ENCODE measurements at places on chromosomes 13 and 19.

GRCh38 chr13:49437705-49438104 lies 6.2 kb downstream of the CAB39L start:
- no peak for DNase-seq

GRCh38 chr19:41699968-41700323 lies 8.5 kb upstream of the CEACAM5 start:
- no peak for DNase-seq

- no peak for DNase-seq
Observed at GRCh38 chr19:44623080-44623479, 9.7 kb downstream of the IGSF23 start.

DNA sequence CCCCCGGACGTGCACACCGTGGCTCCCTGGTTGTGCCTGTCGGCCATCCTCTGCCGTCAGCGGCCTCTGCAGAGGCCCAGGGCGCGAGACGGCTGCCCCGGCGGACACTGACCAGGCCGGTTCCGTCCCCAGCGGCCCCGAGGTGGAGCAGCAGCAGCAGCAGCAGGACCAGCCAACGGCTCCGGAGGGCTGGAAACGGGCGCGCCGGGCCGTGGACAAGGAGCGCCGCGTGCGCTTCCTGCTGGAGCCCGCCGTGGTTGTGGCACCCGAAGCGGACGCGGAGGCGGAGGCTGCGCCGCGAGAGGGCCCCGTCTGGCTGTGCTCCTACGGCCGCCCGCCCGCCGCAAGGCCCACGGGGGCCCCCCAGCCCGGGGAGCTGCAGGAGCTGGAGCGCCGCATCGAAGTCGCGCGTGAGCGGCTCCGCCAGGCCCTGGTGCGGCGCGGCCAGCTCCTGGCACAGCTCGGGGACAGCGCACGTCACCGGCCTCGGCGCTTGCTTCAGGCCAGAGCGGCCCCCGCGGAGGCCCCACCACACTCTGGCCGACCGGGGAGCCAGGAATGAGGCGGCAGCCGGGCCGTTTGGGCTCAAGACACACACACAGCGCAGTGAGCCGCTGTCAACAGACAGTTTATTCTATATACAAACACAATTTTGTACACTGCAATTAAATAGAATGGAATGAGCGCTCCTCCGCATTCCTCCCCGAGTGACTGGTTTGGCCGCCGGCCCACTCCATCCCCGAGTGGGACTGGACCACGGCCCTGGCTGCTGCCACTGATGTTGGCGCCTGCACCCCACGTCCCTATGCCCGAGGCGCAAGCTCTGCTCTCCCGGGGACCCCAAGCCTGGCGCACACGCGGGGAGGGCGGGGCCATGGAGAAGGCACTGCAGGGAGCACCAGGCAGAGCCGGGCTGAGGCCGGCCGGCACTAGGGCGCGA lies 9.1 kb downstream of the GRIN3B start:
- DNase-seq: no peak

- no peak for DNase-seq
Observed at GRCh38 chr19:33393286-33394005, 19.9 kb downstream of the CEBPG start.

- DNase-seq: no peak
Observed at GRCh38 chr19:19820774-19821320, 703 bp downstream of the ZNF506 start.

DNA sequence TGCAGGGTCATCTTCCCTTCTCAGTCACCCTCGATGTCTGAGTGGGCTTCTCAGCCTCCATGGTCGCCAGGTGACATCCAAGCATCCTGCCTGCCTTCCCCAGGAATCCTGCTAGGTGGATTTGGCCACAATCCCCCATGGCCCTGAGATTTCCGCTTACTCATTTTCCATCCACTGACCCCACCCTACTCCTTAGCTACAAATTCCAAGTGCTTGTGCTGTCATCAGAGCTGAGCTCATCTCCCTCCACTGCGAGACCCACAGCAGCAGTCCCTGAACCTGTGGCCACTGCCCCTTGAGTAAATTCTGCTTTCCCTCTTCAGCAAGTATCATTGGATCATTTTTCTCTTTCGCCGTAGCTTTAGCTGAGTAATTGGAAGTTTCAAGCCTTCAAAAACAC lies 90.5 kb upstream of the ANKRD10 start:
- no peak for DNase-seq

- no peak for DNase-seq
Observed at GRCh38 chr19:35109395-35110112, 6.1 kb upstream of the FXYD3 start.

GRCh38 chr13:98765996-98766519 lies 13.6 kb upstream of the SLC15A1 start:
- DNase-seq: no peak

DNA sequence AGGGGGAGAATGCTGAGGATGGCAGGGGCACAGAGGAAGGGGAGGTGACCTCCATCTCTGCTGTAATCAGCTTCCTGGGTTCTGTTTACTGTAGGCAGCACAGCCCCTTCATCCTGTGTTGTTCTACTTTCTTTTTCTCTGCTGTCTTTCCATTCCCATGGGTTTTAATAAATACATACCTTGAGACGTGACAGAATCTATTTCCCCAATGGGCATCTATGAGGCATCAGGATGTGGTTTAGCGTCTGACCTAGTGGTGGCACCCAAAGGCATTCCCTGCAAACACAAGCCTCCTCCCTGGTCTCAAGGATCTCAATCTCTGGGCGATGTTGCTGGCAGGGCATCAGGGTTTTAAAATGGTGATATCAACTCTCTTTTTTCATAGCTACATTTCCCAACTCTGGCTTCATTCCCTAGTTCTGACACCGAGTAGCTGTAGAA lies 60.8 kb downstream of the ALOX5AP start:
- no peak for DNase-seq

GRCh38 chr13:73961181-73961580 lies 173.0 kb downstream of the KLF12 start:
- no peak for DNase-seq

DNA sequence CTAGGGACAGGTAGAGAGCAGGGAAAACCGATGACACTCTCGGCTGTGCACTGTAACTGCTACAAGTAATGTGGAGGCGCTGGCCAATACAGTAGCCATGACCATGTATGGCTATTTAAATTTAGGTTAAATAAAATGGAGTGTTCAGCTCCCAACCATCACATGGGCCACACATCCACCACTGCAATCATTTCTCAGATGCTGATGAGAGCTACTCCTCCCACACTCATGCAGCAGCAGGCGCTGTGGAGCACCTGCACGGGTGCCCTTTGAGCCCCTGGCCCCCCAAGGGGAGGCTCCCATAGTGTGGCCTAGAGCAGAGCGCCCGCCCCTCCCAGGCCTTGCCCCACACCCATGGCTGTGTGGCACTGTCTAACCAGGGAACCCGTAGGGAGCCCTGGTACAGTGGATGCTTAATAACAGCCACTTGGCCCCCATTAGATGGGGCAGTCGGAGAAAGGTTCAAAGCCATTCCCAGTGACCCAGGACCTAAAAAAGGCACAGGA lies 6.0 kb downstream of the ACP4 start:
- no peak for DNase-seq

DNA sequence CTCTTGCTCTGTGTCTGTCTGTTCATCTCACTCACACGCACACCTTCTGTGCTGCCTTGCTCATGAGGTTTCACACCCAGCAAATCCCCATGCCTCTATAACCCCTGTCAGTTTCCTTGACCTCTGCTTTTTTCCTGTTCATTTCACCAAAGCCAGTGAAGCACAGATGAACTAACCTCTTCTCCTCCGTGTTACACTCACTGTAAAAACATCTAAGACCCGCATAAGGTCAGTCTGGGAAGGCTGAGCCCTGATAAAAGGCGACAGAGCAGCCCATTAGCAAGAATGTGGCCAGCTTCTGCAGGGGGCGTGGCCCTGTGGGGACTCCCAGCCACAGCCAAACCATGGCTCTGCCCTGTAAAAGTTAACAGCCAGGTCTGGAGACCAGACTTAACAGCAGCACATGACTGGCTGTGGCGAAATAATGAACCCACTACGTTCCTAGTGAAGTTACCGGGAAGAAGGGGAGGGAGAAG lies 42.8 kb upstream of the NPAS1 start:
- no peak for DNase-seq

- peak; percentile 39 for DNase-seq
Observed at GRCh38 chr13:52968074-52968700, 60.4 kb upstream of the OLFM4 start.

- DNase-seq: no peak
Observed at GRCh38 chr13:112531263-112531794, 56.6 kb downstream of the TUBGCP3 start.

- DNase-seq: no peak
Observed at GRCh38 chr13:50202485-50202884, 187.2 kb downstream of the KCNRG start.

GRCh38 chr19:560121-560520 lies 12.3 kb upstream of the BSG start:
- no peak for DNase-seq

DNA sequence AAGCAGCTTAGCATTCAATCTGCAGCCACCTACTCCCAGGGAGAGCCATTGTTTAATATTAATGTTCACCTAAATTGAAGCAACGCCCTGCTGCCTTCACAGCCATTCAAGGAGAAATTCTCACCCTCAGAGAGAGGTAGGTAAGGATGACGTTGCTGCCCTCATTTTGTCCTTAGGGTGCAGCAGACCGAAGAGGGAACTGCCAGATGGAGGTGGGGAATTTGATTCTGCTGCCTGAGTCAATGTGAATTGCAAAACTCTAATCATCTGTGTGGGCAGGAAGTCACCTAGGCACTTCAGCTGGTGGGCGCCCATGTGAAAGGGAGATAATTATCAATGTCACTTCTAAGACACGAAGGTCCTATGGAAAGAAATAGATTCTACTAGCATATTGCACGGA lies 503.4 kb downstream of the TBC1D4 start:
- no peak for DNase-seq

DNA sequence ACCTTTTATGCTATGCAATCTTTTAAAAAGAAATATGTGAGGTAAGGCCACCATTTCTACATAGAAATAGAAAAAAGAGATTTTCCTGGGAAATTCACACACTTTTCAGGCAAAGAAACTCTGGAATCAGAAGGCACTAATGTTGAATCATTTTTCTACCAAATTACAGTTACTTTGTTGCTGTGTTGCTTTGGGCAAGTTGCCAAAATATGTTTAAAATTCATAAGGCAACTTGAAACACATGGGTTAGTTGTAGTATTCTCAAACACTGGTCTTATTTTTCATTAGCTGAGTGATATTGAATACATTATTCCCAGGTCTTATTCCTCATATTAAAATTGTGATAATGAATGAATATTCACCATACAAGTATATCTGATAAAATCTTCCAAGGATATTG lies 195.0 kb upstream of the SLITRK1 start:
- no peak for DNase-seq

DNA sequence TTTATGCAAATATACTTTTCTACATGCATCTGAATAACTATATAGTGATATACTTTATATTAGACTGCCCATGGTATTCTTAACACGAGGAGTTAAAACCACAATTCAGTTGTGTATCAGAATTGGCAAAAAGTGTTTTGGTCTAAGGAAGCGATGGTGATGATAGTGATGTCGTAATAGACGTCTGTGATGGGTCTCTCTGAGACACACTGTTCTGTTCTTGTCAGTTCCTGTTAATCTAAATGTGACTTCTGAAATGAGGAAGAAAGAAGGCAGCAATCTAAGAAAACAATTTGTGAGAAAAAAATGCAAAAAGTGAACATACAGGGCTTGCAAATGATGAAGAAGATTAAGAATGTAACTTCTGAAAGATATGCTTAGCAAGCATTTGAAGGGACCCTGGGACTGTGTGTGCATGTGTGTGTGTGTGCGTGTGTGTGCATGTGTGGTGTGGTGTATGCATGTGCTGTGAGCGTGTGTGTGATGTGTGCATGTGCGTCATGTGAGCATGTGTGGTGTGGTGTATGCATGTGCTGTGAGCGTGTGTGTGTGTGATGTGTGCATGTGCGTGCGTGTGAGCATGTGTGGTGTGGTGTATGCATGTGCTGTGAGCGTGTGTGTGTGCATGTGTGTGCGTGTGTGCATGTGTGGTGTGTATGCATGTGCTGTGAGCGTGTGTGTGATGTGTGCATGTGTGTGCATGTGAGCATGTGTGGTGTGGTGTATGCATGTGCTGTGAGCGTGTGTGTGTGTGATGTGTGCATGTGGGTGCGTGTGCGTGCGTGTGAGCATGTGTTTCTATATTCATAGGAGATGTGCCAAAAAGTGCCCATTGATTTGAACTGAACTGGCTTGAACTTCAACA lies 131.8 kb downstream of the IRS2 start:
- no peak for DNase-seq

GRCh38 chr13:73967397-73968165 lies 166.6 kb downstream of the KLF12 start:
- no peak for DNase-seq

DNA sequence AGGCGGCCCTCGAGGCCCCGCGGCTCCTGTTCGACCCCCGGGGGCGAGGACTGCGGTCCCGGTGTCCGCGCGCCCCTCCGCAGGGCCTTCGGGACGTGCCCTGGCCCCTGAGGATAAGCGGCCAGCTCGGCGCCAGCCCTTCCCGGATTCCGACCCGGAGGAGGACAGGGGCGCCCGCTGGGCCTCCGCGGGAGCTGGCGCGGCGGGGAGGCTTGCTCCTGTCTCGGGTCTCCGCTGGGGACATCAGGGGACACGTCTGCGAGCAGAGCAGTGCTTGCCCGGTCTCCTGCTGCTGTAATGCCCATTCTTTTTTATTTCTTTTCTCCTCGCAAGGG lies 829 bp downstream of the B3GLCT start:
- DNase-seq: no peak

- no peak for DNase-seq
Observed at GRCh38 chr13:77544355-77544754, 8.8 kb downstream of the SCEL start.

Measured in left renal cortex interstitium (tissue), 4 donors.